ENCODE measurements at places on chromosomes 2 and 18.

DNA sequence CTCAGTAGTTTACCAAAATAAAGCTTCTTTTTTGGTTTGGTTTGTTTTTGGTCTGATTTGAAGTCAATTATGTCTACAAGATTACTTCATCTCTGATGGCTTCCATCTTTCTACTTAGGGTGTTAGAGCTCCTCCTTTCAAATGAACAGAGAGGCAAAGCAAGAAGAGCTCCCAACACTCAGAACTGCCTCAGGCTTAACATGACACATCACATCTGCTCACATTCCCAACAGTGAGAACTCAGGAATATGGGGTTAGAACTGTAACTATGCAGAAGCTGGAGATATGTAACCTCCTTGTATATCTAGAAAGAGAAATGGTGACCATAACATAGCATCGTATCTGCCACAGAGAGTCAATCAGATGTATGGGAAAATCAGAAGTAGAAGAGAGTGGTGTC lies 11.4 kb upstream of the LRATD1 start:
- DNase-seq: no peak

- no peak for DNase-seq
Measured at GRCh38 chr18:58609536-58609993, 19.3 kb downstream of the ALPK2 start.

- no peak for DNase-seq
Measured at GRCh38 chr2:134630504-134631159, 88.2 kb downstream of the TMEM163 start.

GRCh38 chr2:67566285-67566684 lies 169.2 kb downstream of the ETAA1 start:
- DNase-seq: no peak

GRCh38 chr2:127046579-127046978 lies 60.4 kb downstream of the BIN1 start:
- DNase-seq: no peak

- DNase-seq: no peak
Measured at GRCh38 chr2:159145745-159146354, 140.7 kb downstream of the WDSUB1 start.

DNA sequence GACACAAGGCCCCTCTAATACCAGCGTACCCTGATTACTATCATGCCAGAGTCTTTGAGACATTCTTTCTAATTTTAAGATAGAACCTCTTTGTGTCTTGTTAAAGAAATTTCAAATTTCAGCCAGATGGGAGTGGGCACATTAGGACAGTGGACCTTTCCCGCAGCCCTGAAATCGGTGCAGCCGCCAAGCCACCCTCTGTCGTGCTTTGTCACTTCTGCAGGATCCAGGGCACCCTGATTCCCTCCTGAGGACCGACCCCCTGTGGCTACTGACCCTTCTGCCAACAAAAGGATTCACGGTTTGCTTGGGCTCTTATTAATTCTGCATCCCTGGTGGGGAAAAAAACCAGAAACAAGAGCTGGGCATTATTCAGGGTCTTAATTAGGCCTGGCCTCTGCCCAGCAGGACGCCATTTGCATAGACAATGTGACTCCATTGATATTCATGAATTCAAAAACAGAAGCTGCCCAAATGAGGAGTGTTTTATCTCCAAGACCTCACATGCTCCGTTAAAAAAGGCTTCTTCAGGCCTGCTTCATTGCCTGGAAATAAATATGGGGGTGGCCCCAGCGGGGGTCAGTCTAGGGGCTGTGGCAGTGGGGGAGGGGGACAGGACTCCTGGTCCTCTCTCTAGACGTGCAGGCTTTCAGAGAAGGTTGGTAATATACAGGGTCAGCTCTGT lies 116.9 kb downstream of the ALPK2 start:
- no peak for DNase-seq

DNA sequence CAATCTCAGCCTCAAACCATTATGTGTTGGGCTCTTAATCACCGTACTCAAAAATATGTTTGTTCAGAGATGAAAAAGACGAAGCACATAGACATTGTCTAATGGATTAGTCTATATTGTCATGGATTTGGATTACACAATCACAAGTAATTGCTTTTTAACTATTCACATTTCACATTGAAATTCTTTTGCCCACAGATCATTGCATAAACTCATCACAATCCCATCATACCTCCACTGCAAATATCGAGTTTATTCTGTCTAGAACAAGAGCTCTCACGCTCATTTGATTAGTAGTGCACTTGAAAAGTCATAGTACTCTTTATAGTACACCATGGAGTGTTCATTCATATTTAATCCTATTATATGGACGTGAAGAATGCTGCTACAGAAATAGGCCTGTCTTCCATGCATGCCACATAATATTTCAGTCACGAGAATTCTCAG lies 97.9 kb upstream of the SOX11 start:
- no peak for DNase-seq

GRCh38 chr18:75208155-75208835 lies 644 bp downstream of the PTGR3 start:
- no peak for DNase-seq

DNA sequence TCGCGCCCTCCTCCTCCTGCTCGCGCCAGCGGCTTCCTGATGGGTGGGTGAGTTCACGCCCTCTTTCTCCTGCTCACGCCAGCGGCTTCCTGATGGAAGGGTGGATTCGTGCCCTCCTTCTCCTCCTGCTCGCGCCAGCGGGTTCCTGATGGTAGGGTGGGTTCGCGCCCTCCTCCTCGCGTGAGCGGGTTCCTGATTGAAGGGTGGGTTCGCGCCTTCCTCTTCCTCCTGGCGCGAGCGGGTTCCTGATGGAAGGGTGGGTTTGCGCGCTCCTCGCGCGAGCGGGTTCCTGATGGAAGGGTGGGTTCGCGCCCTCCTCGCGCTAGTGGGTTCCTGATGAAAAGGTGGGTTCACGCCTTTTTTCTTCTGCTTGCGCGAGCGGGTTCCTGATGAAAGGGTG lies 62.0 kb upstream of the MGAT5 start:
- DNase-seq: no peak
